ENCODE measurements at places on chromosomes 1 and 21.

DNA sequence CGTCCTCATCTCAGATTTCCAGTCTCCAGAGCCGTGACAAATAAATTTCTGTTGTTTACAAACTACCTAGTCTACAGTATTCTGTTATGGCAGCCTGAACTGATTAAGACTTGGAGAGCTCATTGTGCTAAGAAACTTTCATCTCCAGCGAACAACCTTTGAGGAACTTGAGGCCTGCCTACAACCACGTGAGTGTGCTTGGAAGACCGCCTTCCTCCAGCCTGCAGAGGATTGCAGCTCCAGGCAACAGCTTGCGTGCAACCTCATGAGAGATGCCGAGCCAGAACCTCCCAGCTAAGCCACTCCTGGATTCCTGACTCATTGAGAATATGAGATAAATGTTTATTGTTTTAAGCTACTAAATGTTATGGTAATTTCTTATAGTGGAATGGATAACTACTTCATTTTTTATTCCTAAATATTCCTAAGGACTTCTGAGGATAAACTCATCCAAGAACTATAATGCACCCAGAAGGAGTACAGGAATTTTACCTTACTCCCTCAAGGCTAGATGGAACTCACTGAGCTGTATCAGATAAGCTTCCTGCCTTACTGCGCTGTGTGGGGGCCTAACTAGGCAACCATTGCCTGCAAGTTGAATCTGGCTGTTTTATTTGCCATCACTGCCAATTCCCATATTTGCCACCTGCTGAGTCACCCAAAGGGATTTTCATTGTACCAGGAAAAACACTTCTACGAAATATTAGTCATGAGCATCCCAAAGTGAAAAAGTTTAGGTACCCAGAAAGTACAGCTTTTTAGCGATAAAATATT is 17.6 kb downstream of the FAM177B start:
- DNase-seq, result no peak

GRCh38 chr1:116175611-116176010 is 64.4 kb downstream of the MAB21L3 start:
- DNase-seq, result no peak

DNA sequence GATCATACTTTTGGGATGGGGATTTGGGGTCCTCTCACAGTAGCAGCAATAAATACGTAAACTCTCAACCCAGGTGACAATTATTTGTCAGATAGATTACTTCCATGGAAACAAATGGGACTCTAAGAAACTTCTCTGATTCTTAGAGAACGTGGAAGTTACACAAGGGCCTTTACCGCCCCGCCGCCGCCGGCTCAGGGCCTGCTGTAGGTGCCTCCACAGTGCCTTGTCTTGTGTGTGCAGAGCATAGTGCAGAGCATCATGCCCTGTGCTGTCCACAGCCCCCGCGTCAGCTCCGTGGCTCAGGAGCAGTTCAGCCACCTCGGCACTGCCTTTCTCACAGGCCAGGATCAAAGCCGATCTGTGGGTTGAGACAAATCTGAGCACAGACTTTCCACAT is 11.0 kb downstream of the ANKRD35 start:
- no peak for DNase-seq

DNA sequence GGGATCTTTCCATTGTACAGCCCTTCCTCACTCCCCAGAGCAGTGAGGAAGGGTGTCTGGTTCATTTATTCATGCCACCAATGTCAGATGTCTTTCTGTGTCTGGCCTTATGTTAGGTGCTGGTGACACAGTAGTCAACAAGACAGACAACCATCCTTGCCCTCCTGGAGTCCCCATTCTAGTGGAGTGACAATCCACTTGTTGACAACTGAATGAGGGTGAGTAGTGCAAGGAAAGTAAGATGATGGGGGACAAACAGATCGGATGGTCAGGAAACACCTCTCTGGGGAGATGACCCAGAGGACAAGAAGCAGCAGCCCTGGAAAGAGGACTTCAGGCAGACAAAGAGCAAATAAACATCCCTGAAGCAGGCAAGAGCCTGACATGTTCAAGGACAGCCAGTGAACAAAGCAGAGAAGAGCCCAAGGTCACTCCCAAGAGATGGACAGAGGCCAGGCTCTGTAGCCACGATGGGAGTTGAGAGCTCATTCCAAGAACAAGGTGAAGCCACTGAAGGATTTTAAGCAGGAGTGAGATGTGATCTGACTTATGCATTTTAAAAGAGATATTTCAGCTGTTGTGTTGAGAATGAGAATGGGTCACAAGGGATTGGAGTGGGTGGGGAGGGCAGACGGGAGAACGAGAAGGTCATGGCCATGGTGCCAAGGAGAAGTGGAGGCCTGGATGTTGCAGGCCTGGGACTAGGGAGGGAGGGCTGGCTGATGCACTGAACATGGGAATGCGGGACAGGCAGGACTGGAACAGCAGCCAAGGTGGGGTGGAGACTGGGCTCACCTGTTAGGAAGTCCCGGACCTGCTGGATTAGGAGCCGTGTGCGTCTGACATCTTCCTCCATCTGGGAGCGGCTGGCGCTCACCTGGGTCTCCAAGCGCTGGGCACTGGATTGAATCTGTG is 30.2 kb downstream of the LAMB3 start:
- no peak for DNase-seq

DNA sequence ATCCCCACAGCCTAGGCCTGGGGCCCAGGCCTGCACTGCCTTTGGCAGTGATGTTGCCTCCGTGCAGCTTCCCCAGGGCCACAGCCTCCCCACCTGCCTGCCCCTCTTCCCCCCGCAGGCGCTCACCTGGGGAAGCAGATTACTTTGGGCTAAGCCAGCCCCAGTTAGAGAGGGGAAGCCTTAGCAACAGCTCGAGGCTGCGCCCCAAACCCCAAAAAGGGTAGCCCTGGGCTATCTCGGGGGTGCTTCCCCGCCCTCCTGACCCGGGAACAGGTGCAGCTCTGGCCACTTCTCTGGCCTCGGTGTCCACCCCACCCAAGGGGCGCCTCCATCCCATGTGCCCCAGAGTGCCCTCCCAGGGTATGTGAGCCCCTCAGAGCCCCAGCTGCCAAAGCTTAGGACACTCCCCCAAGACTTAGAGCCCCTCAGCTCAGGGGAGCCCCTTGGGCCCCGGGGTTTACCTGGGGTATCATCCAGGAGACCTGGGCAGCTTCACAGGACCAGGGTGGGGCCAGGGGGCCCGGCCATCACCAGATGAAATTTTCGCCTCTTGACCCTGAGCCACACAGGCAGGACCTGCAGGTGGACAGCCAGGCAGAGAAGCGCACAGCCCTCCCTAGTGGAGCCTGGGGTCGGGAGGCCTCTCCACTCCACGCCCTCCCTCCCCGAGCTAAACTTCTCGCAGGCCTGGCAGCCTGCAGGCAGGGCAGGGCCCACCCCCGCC is 3.3 kb upstream of the TTC34 start:
- no peak for DNase-seq

GRCh38 chr1:244305776-244306341 is 145.8 kb downstream of the ADSS2 start:
- no peak for DNase-seq

- no peak for DNase-seq
Measured at GRCh38 chr1:56915960-56916359, 49.9 kb downstream of the C8B start.

GRCh38 chr1:225341642-225342041 is 86.2 kb downstream of the LBR start:
- DNase-seq, result no peak

DNA sequence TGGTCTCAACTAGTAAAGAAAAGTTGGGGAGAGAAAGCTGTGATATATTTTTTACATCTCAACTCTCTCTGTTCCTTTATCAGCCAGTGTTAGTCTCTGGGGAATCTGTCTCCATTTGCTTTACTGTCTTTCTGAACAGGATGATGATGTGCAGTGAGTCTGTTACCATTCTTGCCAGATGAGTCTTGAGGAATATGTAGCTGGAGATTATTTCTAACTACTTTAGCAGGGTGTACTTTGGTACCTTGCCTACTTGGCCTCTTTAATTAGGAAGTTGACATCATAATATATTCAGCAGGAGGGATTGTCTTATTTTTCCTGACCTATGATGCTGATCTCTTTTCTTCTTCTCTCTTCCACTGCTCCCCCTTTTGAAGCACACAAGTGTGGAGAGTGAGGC is 15.7 kb upstream of the HAX1 start:
- no peak for DNase-seq

GRCh38 chr1:14855268-14855667 is 256.8 kb downstream of the KAZN start:
- no peak for DNase-seq

GRCh38 chr21:37224861-37225839 is 42.0 kb downstream of the VPS26C start:
- DNase-seq, result no peak

DNA sequence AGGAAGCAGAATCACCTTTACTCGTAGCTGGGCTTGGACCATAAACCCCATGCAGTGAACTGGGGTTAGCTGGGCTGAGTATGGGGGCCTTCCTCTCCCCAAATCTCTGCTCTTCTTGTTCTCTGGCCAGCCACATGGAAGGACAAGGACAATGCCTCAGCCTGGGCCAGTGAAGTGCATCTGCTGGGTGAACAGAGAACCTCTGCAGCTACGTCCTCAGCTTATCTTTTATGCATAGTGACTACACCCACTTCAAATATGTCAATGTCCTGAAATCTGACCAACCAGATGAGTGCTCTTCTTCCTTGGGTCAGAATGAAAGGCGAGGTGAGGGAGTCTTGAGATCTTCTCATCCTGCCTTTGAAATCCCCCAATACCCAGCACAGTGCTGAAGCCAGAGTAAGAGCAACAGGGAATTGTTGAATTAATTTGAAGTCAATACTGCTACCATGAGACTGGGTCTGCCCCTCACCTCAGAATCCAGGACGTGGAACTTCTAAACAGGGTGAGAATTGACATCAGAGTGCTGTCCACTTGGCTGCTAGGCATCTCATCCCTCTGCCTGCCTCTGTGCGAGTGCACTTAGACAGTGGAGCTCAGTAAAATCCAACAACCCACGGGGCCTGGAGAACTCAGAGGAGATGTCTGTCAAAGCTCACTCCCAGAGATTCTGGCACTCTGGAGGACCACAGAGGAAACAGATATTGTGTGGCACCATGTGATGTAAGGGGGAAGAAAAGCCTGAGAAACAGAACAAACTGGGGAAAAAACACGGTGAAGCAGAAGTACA is 99.0 kb downstream of the IER5 start:
- no peak for DNase-seq

DNA sequence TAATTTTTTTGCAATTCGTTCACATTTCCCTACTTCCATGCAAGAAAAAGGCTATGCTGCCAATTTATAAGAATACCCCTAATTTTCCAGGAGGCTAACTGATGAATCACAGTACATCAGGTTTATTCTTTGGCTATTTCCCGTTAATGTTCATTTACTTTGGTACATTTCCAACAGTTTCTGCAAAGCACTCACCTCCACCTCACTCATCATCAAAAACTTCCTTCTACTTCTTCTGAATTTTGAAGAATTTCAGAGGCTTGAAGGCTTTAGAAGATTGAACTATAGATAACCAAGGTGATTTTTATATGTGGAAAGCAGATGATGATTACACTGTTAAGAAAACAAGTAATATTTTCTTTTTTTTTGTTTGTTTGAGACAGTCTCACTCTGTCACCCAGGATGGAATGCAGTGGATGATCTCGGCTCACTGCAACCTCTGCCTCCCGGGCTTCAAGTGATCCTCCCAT is 60.5 kb upstream of the HP1BP3 start:
- no peak for DNase-seq

- no peak for DNase-seq
Measured at GRCh38 chr1:9817734-9818133, 6.0 kb downstream of the CLSTN1 start.

DNA sequence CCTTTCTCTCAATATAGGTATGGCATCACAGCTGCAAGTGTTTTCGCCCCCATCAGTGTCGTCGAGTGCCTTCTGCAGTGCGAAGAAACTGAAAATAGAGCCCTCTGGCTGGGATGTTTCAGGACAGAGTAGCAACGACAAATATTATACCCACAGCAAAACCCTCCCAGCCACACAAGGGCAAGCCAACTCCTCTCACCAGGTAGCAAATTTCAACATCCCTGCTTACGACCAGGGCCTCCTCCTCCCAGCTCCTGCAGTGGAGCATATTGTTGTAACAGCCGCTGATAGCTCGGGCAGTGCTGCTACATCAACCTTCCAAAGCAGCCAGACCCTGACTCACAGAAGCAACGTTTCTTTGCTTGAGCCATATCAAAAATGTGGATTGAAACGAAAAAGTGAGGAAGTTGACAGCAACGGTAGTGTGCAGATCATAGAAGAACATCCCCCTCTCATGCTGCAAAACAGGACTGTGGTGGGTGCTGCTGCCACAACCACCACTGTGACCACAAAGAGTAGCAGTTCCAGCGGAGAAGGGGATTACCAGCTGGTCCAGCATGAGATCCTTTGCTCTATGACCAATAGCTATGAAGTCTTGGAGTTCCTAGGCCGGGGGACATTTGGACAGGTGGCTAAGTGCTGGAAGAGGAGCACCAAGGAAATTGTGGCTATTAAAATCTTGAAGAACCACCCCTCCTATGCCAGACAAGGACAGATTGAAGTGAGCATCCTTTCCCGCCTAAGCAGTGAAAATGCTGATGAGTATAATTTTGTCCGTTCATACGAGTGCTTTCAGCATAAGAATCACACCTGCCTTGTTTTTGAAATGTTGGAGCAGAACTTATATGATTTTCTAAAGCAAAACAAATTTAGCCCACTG is 11.5 kb downstream of the HIPK1 start:
- DNase-seq, result no peak

DNA sequence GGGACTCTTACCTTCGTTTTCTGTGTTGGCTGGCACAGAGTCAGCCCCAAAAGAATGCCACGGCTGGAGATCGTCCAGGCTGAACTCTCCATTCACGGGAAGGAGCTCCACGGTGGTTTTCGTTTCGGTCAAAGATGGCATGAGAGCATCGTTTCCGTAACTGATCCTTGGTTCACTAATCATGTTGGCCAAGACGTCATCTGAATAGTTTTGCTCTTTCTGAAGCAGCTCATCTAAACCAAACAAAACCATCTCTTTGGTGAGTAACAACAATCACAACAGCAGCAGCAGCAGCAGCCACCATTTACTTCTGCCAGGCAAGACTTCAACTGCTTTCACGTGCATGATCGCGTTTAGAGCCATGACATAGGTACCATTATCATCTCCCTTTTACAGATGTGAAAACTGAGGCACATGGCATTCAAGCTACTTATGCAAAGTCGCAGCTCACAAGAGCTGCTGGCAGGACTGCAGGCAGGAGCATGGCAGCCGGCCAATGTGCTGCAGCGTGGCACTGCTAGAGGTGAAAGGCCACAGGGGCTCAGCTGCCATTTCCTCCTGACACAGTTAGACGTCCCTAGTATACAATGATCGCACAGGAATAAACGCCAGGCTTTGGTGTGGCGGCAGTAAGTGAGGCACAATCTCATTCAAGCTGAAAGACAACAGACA is 177.1 kb downstream of the GABPA start:
- no peak for DNase-seq

GRCh38 chr21:41954654-41955499 is 1.1 kb upstream of the C2CD2 start:
- no peak for DNase-seq

- DNase-seq, result no peak
Measured at GRCh38 chr1:175078629-175079028, 11.0 kb downstream of the TNN start.

DNA sequence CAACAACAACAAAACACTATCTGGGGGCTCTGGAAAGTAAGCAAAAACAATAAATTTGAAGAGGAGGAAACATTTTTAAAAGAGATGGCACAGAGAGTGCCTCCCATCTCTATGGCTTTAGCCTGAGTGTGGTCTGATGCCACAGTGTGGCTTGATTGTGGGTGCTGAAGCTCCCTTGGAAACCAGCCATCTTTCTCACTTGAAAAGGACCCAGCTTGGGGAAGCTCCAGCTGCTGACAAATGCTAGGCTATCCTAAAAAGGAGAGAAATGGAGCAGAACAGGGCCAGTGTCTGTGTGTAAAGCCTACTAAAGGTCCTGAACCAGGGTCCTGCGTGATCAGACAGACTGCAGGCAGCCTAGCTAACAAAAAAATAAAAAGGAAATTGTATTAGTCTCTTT is 642.0 kb upstream of the PTBP2 start:
- peak; percentile 20 for DNase-seq

All from NCI-H1092 (cell line).